Posterior vena cava (tissue), 2 donors: ENCODE measurements at places on chromosomes 7 and 10. TPM values are rescaled to one million over a fixed set of nuclear protein-coding genes. Genes with fewer than 3 reads are reported as not detected.

The SFTPA1 gene
- total RNA-seq, result 0.83 TPM

The ANKRD30A gene
- not detected for total RNA-seq

The PRLHR gene
- not detected for total RNA-seq

The SLC18A3 gene
- not detected for total RNA-seq

The PSD gene
- total RNA-seq, result 0.83 TPM

The CHRM2 gene
- total RNA-seq, result not detected

The CUZD1 gene
- total RNA-seq, result 0.48 TPM

The C10orf90 gene
- total RNA-seq, result not detected

The ANKRD61 gene
- not detected for total RNA-seq

The SPDYE8 gene
- total RNA-seq, result not detected

The CPN1 gene
- not detected for total RNA-seq

The CDK6 gene
- total RNA-seq, result 19.1 TPM

The CYCS gene
- total RNA-seq, result 77.7 TPM

The SP8 gene
- total RNA-seq, result not detected

The SEC61G gene
- 86.4 TPM for total RNA-seq

The FRG2B gene
- total RNA-seq, result not detected

The HOXA10 gene
- total RNA-seq, result 8.9 TPM

The C7orf57 gene
- total RNA-seq, result not detected

The MARCHF5 gene
- 20.8 TPM for total RNA-seq

The OPALIN gene
- total RNA-seq, result not detected

The STARD3NL gene
- total RNA-seq, result 37.0 TPM

The SRGN gene
- 144 TPM for total RNA-seq

The RBP3 gene
- total RNA-seq, result not detected

The MCM10 gene
- 0.23 TPM for total RNA-seq

The LEP gene
- total RNA-seq, result 5.2 TPM

The CCSER2 gene
- total RNA-seq, result 108 TPM

The DDC gene
- not detected for total RNA-seq

The SLC16A12 gene
- total RNA-seq, result 0.57 TPM

The GIMAP1 gene
- total RNA-seq, result 3.3 TPM

The SGCE gene
- total RNA-seq, result 67.2 TPM

The SLC13A1 gene
- total RNA-seq, result not detected

The ABCC2 gene
- 3.3 TPM for total RNA-seq

The COX15 gene
- total RNA-seq, result 24.3 TPM

The MAD1L1 gene
- 17.3 TPM for total RNA-seq

The FAM131B gene
- 1.1 TPM for total RNA-seq

The MET gene
- total RNA-seq, result 26.8 TPM

The ASAH2 gene
- total RNA-seq, result 2.6 TPM

The ZPBP gene
- not detected for total RNA-seq

The ANKRD1 gene
- total RNA-seq, result 3.5 TPM

The IL2RA gene
- 6.4 TPM for total RNA-seq

The GFRA1 gene
- 16.4 TPM for total RNA-seq

The CADPS2 gene
- 19.1 TPM for total RNA-seq

The RARRES2 gene
- total RNA-seq, result 153 TPM

The PITRM1 gene
- 65.9 TPM for total RNA-seq

The FBXL13 gene
- total RNA-seq, result 1.7 TPM

The ADARB2 gene
- total RNA-seq, result not detected

The CH25H gene
- 2.3 TPM for total RNA-seq

The LRRN3 gene
- total RNA-seq, result 1.3 TPM

The AP4M1 gene
- 15.5 TPM for total RNA-seq

The NPY4R2 gene
- not detected for total RNA-seq

The ZNF239 gene
- 5.1 TPM for total RNA-seq

The BEND7 gene
- total RNA-seq, result 21.7 TPM

The CD36 gene
- 152 TPM for total RNA-seq

The GRM3 gene
- not detected for total RNA-seq

The AKR1C1 gene
- total RNA-seq, result 61.5 TPM

The NUDT5 gene
- 22.4 TPM for total RNA-seq

The LRRC17 gene
- 1.4 TPM for total RNA-seq
